ENCODE measurements at places on chromosomes 7 and 10. TPM values are rescaled to one million over a fixed set of nuclear protein-coding genes. Genes with fewer than 3 reads are reported as not detected.

DNA sequence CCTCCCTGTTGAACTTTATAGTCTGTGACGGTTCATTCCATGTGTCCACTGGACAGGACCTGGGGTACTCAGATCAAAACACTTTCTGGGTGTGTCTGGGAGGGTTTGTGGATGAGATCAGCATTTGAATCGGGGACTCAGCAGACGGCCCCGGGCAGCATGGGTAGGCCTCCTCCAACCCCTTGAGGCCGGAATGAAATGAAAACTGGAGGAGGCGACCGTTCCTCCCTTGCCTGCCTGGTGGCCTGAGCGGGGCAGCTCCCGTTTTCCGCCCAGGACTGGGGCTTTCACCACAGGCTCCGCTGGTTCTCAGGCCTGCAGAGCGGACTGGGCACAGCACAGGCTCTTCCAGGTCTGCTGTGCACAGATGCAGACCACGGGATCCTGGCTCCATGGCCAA, 247.7 kb downstream of the MAD1L1 start:
- DNase-seq, result peak; percentile 17

DNA sequence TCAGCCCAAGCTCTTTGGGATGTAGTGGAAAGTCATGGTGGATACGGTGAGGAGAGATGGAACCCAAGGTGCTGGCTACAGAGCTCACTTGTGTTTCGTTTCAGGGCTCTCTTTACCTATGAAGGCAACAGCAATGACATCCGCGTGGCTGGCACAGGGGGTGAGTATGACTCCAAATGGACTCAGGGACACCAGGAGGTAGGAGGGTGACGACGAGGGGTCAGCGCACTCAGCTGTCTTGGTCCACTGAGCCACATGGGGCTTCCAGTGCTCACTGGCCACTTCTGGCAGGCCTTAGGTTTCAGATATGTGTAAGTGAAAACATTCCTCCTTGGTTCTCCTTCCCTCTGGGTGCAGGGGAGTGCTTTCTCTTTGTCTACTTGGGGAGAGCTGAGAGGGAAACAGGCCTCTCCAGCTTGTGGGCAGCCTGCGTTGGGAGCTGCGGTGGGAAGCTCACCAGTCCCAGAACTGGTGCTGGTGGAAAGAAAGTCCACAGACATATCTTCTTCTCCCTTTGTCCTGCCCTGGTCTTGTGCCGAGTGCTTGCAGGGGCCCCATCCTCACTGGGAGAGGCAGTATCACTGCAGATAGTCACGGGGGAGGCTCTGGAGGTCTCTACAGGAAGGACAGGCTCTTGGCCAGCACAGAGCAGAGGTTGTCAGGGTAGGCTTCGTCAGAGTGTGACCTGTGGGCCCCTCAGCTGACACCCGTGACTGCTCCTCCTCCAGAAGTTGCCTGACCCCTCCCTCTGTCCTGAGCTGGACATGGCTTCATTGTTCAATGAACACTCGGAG, 5.8 kb downstream of the DBNL start:
- no peak for DNase-seq

GRCh38 chr10:60382946-60383681, 6.6 kb downstream of the ANK3 start:
- no peak for DNase-seq

DNA sequence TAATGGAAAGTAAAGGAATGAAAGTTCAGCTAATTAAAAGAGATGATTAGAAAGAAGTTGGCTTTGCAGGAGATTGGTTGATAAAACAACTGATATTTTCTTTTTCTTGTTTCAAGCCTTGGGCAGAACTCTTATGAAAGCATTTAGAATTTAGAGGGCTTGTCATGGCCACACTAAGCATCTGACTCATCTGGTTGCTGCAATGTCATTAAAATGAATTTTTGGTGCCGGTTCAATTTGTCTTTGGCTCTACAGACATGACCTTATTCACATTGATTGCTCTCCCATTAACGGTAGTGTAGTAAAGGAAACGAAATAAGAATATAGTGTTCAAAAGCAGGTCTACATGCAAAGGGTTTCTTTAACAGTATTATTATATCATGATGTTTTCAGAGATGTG, 1012.4 kb upstream of the C7orf33 start:
- no peak for DNase-seq

DNA sequence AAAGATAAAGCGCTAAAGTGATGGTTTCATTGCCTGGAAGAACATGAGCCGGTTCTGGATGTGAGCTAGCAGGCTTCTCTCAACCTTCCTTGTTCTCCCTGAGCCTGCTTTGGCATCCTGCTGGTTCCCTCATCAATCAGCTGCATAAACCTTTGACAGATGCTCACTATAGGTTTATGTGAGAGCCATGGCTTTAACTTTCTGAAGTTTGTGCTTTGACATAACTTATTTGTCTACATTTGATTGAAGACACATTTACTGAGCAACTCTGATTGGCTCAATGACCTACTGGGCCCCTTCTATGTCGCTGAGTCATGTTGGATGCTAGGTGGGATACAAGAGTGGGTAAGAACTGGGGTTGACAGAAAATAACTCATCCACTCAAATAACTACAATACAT, 192.0 kb downstream of the ADAM12 start:
- DNase-seq, result no peak

DNA sequence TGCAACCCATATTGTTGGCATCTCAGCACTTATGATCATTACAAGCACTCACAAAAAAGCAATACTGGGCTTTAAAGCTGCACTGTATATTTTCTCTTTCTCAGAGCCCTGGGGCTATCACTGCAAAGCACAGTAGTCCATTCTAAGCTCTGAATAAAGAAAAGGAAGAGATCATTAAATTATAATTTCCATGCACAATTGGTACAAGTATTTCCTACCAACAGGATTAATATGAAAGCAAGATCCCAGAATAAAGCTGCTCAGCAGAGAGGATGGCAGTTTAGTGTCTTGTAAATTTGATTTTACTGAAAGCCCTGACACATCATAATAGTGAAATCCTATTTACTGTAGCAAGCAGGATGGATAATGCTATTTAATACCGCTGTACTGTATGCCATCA, 205.3 kb downstream of the CHCHD3 start:
- DNase-seq, result no peak

- no peak for DNase-seq
Measured at GRCh38 chr10:101558204-101558603, 29.9 kb downstream of the POLL start.

DNA sequence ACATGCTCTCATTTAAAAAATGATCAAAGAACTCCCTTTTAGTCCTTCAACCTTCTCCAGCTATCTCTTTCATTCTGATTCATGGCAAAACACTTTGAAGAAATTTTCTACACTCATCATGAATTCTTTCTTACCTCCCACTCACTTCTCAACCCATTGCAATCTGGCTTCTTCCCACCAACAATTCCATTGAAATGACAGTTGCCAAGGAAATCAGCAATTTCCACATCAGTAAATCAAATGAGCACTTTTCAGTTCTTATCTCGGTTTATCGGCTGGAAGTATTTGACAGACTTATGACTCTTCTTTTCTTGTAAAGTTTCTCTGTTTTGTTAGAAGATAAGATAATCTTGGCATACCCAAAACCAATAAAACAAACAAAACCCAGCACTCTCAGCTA, 99.1 kb upstream of the CACNA2D1 start:
- no peak for DNase-seq

DNA sequence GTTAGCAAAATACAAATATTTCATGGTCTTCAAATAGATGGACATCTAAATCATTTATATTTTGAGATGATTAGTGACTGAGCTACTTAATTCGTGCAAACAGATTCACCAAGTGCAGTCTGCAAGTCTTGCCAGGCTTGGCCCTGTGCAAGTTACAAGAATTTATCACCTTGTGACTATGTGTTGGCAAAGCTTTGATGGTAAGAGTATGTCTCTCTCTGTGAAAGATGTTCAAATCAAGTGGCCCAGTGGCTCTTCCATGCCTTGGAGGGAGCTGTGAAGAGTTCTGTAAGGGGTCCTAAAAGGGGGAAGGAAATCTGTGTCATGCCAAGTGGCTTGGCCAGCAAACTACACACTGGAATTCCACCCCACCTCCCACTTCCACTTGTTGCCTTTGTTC, 397.3 kb downstream of the TYW1 start:
- no peak for DNase-seq

GRCh38 chr10:71708301-71708703, 11.3 kb downstream of the C10orf105 start:
- peak; percentile 61 for DNase-seq

GRCh38 chr7:13279854-13280435, 592.5 kb downstream of the ARL4A start:
- DNase-seq, result no peak

DNA sequence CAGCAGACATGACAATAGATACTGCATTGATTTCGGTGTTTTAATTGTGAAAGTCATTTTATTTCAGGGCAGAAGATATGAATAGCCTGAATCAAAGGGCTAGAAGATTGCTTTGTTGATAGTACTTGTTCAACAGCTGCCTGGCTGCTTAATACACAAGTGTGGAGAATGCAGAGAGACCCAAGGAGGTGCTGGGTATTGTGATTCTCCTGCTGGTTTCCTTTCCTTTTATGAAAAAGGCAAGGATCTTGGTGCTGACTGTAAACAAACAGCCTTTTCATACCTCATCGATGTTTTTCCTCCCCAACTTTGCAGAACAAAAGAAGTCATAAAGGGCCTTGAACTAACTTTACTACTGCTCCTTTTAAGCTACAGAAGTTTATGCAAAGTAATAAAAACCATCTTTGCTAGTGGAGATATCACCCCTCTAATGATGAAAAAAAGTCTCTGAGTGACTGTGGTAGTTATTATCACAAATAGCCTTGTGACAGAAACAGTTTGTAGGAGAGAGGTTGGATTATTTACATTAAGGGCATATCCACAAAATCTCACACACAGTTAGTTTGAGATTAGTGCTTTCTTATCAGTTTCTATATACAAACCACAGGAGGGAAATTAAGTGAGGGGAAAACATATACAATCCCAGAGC, 800.0 kb downstream of the LRMDA start:
- no peak for DNase-seq

DNA sequence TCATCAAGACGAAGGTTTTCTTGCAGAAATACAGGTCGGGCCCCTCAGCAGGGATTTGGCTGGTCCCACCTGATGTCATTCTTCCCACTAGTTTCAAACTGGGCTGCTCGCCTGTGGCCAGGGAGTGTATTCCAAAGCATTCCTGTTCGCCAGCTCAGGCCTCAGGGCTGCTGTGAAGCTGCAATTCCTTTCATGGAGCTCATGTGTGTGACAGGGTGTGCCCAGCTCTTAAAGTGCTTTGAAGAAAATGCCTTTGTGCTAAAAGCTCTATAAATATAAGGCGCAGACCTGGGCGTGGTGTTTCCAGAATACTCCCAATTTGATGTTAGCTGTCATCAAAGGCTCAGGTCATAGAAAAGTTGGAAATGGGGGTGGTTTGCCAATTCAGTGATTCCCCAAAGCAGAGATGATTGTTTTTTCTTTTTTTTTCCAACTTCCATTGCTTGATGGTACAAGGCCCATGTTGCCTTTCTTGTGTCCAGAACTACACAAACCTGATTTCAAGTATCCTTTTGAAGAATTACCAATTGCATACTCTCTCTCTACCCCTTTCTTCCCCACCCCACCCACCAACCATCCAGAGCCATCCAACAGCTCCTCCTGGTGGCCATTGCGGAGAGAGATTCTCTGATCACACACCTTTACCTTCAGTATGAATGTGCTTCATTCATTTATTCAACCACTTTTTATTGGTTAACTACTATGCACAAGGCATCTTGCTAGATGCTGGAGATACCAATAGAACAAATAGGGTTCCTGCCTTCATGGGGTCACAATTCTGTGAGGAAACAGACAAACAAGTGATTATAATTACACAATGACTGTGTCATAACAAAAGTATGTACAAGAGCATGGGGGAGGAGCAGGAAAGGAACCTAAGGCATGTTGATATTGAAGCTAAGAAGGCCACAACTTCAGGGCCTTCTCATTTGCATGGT, 297.3 kb upstream of the LYZL1 start:
- no peak for DNase-seq

- no peak for DNase-seq
Measured at GRCh38 chr10:58842860-58843376, 330.2 kb downstream of the BICC1 start.

- DNase-seq, result no peak
Measured at GRCh38 chr7:134854816-134855215, 75.4 kb downstream of the CALD1 start.

GRCh38 chr10:79320820-79321493, 26.3 kb upstream of the PPIF start:
- no peak for DNase-seq

- DNase-seq, result no peak
Measured at GRCh38 chr10:90937645-90938258, 16.9 kb upstream of the ANKRD1 start.

GRCh38 chr7:1758028-1758858, 88.2 kb downstream of the ELFN1 start:
- DNase-seq, result peak; percentile 32

DNA sequence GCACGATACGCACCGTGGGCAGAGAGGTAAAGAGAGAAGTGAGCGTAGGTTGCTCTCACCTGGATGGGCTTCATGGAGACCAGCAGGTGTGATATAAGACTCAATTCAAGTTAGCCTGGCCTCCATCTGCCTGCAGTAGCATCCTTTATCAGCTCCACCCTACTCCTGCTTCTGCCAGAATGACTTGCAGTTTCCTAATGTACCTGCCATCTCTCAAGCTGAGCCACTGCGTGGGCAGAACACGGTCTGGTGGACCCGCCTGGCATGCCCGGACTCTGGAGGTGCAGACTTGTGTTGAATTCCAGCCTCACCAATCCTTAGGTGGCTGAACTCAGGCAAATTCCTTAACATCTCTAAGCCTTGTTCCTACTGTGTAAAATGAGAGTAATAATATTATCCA, 64.3 kb downstream of the STEAP1B start:
- no peak for DNase-seq

Gene HTR5A
- total RNA-seq, result 15.6 TPM

Gene SLC13A4
- total RNA-seq, result 6.3 TPM

Gene CCDC146
- total RNA-seq, result 9.7 TPM

Gene NKX1-2
- 0.27 TPM for total RNA-seq

Gene INA
- total RNA-seq, result 87.7 TPM

Gene CDC14C
- not detected for total RNA-seq

Gene NXPH1
- 26.2 TPM for total RNA-seq

Gene NPC1L1
- 0.29 TPM for total RNA-seq

Gene DNMBP
- 8.7 TPM for total RNA-seq

Measured in dorsolateral prefrontal cortex (tissue), 122 donors.